ENCODE measurements at places on chromosomes 1 and 21.

- DNase-seq = no peak
Measured at GRCh38 chr1:7390604-7391000, 380.5 kb upstream of the VAMP3 start.

- DNase-seq = no peak
Measured at GRCh38 chr1:19793360-19794046, 6.2 kb downstream of the TMCO4 start.

GRCh38 chr1:1264026-1264425 is 9.6 kb downstream of the UBE2J2 start:
- DNase-seq = no peak

DNA sequence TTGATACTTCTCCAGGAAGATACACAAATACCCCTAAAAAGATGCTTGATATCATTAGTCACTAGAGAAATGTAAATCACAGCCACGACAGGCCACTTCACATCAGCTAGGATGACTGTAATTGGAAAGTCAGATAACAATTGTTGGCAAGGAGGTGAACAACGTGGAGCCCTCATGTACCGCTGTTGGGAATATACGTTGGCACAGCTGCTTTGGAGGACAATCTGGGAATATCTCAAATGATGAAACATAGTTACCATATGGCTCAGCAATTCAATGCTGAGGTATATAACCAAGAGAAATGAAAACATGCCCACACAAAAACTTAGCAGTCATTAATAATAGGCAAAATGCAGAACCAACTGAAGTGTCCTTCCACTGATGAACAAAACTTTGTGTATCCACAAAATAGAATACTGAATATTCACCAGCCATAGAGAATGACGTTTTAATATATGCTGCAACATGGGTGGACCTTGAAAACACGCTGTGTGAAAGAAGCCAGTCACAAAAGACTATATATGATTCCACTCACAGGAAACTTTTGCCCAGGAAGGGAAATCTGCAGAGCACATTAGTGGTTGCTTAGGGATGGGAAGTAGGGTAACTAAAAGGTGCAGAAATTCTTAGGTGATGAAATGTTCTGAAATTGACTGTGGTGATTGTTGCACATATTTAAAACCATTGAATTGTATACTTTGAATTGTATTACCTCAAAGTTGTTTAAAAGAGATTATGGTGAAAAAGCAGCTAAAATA is 95.4 kb downstream of the AHCTF1 start:
- no peak for DNase-seq

GRCh38 chr21:26769613-26770188 is 75.5 kb downstream of the ADAMTS1 start:
- no peak for DNase-seq

GRCh38 chr1:10778640-10779039 is 17.8 kb downstream of the CASZ1 start:
- no peak for DNase-seq

DNA sequence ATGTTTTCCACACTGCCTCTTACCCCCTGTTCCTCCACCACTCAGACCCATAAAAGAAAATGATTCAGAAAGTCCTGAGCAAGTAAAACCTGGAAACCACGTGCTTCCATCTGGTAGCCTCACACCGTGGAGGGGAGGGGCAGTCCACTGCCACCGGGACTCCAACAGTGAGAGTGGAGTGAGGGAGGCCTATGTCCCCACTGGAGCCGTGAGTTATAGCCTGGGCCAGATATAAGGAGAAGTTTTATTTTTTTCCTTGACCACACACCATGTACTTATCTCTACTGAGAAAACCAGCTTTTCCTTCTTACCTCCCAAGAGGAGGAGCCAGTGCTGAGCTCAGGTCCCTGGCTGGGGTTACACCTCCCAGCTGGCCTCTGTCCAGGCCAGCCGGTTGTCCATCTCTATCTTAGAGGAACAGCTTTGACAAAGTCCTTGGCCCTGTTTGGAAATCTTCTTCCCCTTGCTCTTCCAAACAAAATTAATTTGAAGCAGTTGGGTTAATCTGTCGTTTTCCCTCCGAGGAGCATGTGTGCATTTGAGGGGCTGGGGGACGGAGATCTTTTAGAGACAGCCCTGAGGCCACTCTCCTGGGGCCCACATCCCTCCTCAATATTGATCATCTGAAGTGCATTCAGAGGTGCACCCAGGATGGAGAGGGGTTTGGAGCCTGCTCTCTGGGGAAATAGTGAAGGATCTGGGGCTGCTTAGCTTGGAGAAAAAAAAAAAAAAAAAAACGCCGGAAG is 49.1 kb upstream of the SERBP1 start:
- no peak for DNase-seq

- DNase-seq = no peak
Measured at GRCh38 chr1:51684776-51685175, 67.9 kb downstream of the OSBPL9 start.

Data from stimulated activated CD8-positive, alpha-beta memory T cell treated with anti-CD3 and anti-CD28 coated beads, Interleukin-4, amount 100 ng/mL, for 4 hours (primary cell).